NCI-H345 (cell line): ENCODE measurements at places on chromosomes 5 and 9.

- no peak for DNase-seq
Observed at GRCh38 chr9:121883281-121884056, 209.6 kb downstream of the TTLL11 start.

DNA sequence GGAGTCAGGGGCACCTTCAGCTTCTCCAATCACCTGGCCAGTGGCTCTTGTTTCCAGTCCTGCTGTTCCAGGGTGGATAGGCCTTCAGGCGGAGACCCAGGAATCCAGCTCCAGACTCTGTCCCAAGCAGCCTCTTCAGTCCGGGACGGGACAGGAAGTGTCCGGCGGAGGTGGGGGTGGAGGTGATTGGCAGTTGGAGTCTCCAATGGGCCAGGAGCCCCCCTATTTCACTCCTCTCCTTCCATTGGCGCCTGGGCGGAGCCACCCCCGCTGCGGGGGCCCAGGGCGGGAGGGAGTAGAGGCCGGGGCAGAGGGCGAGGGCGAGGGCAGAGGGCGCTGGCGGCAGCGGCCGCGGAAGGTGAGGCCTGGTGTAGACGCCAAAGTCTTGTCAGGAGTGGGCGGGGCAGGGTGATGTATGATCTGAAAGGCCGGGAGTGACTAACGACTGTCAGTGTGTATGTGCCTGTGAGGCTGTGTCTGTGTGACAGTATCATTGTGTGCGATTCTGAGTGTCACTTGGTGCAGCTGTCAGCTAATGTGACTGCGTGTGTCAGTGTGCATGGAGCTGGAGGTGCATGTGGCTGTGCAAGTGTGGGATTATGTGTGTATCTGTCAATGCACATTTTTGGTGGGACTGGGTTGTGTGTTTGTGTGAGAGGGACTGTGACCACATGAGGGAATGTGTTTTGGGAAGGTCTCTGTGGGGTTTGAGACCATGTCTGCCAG lies at the start of gene IL11RA:
Gene IL11RA (plus strand): TSS at position 310 of the 726 bp plus-strand sequence. CDS start 3,033 bp downstream, outside the sequence.
- DNase-seq, result no peak

GRCh38 chr9:123640792-123641222 lies 284.8 kb downstream of the CRB2 start:
- DNase-seq, result no peak

DNA sequence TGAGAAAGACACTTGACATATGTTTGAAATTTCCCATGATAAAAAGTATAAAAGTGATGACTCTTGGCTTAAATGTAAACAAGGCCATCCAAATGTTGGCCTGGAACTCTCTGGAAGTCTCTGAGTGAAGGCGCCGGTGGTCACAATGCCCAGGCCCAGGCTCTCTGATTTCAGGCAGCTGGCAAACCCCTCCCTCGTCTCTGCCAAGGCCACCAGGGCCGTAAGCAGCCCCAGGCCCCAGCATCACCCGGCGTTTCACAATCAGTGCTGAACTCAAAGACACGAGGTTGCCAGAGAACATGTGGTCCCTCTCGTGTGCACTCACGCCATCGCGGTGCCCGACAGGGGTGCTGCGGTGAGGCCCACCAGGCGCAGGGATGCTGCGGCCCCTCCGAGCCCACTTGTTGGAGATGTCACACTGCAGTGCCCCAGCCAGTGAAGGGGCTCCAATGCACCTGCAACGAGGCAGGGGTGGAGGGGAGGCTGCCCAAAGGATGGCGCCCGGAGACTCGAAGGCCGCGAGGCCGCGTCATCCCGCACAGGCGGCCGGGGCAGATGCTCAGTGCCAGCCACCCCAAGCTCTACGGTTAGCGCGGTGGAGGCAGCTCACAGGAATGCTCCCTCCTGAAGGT lies 15.0 kb downstream of the LPCAT1 start:
- DNase-seq, result no peak

- DNase-seq, result no peak
Observed at GRCh38 chr9:117278020-117278419, 136.8 kb downstream of the ASTN2 start.

GRCh38 chr9:5008202-5008601 lies 23.1 kb downstream of the JAK2 start:
- no peak for DNase-seq

DNA sequence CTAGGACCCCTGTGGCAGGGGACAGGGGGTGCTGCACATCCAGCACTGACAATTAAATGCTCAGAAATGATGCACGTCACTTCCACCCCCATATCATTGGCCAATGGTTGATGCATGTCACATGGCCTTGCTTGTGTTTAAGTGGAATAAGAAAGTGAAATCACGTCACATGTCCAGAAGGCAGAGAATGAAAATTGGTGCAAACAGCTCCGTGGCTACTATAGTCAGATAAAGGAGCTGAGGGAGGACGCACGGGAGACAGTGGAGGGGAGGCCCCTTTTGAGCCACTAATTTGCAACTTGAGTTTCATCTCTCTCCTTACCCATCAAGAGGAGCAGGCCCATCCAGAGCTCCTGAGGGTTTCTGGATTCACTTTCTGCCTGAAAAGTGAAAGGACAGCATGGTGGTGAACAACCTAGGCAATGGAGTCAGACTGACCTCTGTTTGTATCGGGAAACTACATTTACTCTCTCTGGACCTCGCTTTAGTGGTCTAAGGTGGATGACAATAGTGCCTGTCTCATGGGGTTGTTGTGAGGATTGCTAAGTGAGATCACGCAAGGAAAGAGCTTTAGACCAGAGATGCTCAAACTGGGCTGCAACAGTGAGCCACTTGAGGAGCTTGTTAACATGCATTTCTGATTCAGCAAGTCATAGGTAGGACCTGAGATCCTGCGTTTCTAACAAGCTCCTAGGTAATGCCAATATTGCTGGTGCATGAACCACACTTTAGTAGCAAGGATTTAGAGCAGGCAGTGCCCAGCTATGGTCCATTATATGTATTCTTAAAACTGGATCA lies 133.9 kb upstream of the ADRA1B start:
- no peak for DNase-seq

- no peak for DNase-seq
Observed at GRCh38 chr9:78383130-78383529, 86.2 kb downstream of the PSAT1 start.

- no peak for DNase-seq
Observed at GRCh38 chr5:10445352-10445751, 3.7 kb downstream of the ROPN1L start.

DNA sequence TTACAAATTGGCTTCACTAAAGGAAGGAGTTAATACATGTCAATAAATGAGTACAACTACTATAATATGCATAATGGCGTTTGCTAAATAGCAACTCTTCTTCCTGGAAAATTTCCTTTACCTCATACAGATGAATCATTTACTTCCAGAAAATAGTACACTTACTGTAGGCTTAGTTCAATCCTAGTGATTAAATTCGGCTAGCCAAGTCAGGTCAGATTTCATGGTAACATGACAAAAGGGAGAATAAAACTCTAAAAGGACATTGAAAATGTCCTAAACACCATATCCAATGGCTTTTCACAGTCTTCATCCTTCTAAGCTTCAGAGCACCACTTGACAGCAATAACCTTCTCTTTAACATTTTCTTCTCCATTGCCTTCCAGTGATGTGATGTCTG lies 42.1 kb upstream of the ZFAND5 start:
- no peak for DNase-seq

DNA sequence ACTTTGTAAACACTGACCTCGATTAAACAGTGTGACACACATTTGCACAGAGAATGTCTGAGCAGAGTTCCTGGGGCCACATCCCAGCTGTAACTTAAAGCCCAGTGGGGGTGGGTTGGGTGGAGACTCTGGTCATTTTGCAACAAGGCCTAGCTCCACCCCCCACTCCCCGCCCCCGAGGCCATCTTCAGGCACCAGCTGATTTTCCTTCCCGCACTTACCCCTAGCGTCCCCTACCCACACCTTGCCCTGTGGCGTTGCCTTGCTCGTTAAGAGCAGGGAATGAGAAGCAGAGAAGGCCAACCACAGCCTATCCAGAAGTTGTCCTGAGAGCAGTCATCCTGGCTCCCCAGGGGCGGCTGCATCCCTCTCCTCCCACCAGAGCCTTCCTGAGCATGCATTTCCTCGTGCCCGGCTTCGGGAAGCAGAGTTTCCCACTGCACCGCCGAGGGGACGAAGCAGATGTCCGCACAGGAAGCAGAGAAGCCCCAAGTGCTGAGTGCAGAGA lies 101.7 kb upstream of the SARDH start:
- no peak for DNase-seq

DNA sequence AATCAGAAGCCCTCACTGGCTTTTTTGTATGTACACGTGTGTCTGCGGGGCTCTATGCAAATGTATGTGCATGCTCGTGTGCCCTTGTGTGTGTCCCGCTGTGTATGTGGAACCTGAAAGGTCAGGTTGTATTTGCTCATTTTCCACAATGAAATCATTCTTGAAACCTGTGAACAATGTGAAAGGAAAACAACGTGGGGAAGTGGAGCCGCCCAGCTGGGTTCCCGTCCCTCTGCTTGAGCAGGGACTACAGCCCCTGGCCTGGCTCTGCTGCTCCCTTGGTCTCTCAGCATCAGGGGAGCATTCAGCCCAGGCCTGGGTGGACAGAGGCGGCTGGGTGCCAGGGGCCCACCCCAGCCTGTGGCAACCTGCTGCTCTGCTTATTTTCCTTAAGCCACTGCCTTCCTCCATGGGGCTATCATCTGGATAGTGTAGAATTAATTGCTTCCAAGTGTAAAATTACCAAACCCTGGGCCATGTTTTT lies 3.0 kb downstream of the ECSCR start:
- no peak for DNase-seq

DNA sequence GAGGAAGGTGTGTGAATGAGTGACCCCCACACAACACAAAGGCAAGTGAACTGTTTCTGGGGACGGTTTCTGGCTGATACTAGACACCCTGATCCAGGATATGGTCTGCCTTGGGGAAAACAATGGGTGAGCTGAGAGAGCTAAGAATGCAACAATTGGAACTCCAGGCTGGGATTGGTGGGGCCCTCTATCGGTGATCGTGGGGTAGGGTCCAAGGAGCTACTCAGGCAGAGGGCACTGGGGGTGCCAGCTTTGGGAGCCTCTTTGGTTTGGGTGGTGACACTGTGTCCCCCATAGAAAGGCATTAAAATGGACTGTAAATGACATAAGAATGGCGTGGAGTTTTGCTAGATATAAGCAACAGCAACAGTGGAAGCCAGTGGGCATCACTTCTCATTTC lies 439.1 kb downstream of the DMAC1 start:
- DNase-seq, result no peak

- DNase-seq, result no peak
Observed at GRCh38 chr9:131406563-131407436, 12.9 kb downstream of the PRRC2B start.

DNA sequence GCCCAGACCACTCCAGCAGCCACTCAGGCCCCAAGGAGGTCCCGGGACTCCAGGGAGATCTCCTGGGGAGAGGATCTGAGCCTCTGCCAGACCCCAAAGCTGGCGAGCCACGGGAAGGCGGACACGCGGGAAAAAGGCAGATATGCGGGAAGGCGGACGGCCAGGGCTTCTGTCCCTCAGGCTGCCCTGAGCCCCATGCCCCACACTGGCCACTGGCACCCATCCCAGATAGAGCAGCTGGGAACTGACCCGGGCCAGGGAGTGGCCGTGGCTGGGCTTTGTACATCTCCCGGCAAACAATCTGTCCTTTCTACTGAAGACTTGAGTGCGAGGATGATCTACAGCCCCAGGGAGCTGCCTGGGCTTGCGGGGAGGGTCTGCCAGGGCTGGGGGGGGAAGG lies 21.1 kb upstream of the NOTCH1 start:
- no peak for DNase-seq

DNA sequence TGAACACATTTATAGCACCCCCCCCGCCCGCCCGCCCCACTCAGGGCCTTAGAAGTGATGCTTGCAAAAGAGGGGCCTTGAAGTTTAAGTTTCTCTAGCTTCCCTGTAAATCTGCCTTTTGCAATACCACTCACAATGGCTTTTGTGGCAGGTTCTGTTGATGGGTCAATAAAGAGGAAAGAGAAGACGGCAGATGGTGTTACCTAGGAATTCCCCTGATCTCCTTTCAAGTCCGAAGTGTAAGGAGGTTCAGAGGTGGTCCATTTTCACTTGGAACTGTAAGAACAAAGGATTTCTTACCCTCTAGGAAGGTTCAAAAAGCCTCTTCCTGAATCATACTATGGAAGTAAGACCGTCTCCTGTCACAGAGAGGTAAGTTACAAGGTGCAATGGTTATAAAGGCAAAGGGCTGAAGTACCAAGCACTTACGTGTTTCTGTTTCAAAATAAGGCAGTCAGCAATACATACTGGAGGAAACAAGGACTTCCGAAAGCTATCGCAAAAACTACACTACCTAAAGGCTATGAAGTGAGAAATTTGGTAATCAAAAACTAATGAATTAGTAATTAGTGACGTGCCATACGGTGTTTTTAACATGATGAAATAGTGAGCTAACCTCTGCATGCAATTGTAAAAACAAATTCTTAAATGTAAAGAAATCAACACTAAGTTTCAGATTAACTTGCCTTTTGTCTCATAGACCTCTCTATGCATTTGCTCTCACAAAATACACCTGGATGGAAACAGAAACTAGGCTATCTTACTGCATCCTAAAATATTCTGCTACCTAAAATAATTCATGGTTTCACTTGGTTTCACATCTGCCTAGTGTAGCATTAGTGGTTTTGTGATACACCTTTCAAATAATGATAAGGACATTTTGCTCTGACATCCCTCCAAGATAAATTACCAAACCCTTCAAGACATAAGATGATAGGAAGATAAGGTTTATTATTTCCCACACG lies 589.4 kb upstream of the FAM174A start:
- no peak for DNase-seq

DNA sequence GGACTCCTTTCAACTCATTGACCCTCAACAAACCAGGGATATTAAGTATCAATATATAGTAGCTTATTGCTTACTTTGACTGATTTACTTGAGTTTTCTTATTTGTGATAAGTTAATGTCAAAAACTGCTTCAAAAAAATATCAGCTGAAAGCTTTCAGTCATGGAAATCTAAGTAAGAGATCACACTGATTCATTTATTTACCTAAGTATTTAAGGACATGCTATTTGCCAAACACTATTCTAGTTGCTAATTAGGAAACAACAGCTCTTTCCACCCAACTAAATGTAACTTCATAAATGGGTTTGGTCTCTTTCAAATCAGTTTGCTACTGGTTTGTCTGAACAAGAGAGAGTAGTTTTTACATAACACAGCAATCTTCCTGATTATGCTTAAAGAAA lies 48.2 kb downstream of the CHD1 start:
- no peak for DNase-seq

DNA sequence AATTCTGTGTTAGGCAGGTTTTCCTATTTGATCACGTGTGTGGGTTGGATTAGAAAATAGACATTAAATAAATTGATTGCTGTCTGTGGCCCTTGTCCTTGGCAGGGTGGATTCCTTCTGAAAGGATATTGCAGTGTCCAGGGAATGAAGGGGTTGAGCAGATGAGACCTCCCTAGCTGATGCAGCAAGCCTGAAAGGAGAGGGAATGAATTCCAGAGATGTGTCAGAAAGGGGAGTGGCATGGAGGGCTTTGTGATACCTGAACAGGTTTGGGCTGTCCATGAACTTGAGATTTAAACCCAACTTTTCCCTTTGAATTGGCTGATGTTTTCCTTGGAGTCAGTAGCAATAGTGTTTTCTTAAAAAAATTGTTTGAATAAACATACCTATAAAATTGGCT lies 66.8 kb downstream of the ADCY2 start:
- no peak for DNase-seq
